Mucosa of gallbladder (tissue), 1 donor: ENCODE measurements at places on chromosomes 7 and 10. TPM values are rescaled to one million over a fixed set of nuclear protein-coding genes. Genes with fewer than 3 reads are reported as not detected.

DNA sequence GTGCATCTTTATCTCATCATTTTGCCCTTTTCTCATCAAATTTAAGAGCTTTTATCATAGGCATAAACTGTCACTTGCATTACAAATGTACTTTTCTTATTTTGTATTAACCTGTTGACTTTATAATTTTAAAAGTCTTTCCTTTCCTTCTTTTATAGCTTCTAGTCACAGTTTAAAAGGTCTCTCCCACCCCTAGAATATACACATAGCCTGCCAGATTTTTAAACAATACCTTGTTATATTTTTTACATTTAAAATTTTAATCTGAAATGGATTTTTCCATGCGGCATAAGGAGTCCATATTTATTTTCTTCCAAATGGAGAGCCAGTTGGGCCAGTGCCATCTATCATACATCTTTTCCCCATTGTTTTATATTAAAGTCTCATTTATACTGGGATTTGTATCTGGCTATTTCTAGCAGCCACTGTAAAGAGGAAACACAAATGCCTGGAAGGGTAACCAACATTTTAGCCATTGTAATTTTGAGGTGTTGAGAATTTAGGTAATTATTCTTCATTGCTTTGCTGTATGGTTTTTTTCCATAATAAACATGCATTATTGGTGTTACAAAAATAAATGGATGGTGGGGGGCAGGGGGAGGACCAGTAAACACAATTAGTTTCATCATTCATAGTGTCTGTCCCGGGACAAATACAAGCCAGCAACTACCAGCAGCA lies 92.8 kb downstream of the CCDC71L start:
- no peak for DNase-seq

The CYP2E1 gene
- 4.7 TPM for total RNA-seq

DNA sequence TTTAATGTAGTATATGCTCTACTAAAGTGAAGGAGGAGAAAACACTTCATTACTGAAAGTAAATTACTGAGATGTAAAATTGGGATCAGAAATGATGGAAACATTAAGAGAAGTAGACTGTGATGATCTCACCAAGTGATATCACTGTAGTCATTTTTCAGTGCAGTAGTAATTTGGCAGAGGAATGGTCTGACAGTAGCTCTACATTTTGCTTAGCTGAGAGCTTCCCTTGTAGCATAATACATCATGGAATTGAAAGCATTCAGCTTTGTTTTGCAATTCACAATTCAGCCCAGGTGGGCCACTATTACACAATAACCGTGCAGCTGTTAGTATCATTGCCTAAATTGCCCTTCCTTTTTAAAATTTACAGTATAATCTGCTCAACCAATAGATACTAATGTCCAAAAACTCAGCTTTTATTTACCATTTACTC lies 19.4 kb upstream of the CABCOCO1 start:
- no peak for DNase-seq

The LBX1 gene
- total RNA-seq, result not detected

The NAT16 gene
- total RNA-seq, result not detected

The UTF1 gene
- total RNA-seq, result not detected

DNA sequence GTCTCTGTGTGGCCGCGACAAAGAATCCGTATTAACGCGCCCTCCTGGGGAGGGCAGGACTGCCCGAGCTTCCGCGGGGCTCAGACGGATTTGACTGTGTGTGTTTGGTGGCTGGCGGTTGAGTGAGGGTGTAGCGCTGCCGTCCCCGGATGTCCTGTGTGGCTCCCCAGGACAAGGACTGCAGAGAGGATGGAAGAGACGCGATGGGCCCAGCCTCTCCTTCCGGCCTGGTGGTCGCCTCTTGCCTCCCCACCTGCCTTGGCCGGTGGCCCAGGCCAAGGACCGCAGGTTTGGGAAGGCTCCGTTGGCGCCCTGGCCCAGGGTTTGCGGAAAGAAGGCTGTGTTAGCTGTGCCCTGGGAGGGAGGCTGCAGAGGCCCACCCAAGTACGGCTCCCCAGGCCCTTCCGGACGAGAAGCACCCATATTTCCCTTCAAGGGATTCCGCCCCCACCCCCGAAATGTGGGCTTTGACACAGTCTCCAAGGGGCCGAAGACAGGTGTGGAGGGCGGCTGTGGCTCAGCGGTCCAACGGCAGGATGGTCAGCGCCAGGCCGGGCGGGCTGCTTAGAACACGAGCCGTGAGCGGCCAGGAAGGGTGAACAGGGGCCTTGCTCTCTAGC lies 2.3 kb downstream of the UNCX start:
- no peak for DNase-seq
